ENCODE measurements at places on chromosomes 4 and X.
A peak's percentile ranks its signal among the peaks of the same experiment; 100 is the strongest.

DNA sequence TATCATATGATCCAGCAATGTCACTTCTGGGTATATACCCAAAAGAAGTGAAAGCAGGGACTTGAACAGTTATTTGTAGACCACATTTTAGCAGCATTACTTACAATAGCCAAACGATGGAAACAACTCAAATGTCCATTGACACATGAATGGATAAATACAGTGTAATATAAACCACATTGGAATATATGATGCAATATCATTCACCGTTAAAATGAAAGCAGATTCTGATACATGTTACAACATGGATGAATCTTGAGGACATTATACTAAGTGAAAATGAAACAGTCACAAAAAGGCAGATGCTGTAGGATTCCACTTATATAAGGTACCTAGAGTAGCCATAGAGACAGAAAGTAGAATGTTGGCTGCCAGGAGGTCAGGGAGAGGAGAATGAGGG is 130.5 kb upstream of the SMAD1 start:
- no peak for DNase-seq

DNA sequence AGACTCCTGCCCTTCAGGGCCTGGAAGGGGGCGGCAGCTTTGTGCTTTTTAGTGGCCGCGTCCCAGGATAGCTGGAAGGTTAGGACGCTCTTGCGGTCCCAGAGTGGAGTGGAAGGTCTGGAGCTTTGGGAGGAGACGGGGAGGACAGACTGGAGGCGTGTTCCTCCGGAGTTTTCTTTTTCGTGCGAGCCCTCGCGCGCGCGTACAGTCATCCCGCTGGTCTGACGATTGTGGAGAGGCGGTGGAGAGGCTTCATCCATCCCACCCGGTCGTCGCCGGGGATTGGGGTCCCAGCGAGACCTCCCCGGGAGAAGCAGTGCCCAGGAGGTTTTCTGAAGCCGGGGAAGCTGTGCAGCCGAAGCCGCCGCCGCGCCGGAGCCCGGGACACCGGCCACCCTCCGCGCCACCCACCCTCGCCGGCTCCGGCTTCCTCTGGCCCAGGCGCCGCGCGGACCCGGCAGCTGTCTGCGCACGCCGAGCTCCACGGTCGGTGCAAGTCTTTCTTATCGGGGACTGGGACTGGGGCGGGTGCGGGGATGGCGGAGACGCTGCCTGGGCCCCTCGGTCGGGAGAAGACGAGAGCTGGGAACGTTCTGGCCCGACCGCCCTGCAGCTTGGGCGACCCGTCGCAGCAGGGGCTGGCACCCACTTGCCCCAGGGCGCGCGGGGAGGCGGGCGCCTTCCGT is at the start of gene EDNRA:
Gene EDNRA, plus strand, starts transcription at position 207 of the 686 bp plus-strand sequence. CDS start 4,585 bp downstream, outside the sequence.
- peak; percentile 71 for DNase-seq

GRCh38 chr4:6802025-6802424 is 19.5 kb downstream of the KIAA0232 start:
- no peak for DNase-seq

DNA sequence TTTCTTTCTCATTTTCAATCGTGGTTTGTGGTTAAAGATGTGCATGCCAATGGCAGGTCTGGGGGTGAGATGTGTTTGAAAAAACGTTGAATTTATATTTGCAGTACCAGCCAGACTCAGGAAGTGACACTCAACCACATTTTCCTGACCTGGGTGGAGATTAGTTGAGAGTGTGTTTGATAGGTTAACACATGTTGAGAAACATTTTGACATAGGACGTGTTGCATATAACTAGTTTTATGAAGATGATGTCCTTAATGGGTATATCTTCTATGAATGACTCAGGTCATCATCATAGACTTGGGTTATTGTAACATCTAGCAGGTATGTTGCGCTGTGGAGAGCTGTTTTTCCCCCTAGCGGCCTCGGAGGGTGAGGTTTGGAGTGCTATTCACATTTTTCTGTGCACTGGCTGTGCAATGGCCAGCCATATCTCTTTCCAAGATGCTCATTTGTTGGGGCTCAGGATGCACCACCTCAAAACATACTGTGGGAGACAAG is 21.7 kb upstream of the CD38 start:
- DNase-seq = no peak

- DNase-seq = no peak
Measured at GRCh38 chr4:5969336-5969735, 48.9 kb downstream of the C4orf50 start.

All from mesendoderm (in vitro differentiated cells).